ENCODE measurements at places on chromosomes 11 and 22. TPM values are rescaled to one million over a fixed set of nuclear protein-coding genes. Genes with fewer than 3 reads are reported as not detected.

WNT11 gene
- total RNA-seq = 8.0 TPM

FKBP2 gene
- 40.2 TPM for total RNA-seq

CRYAB gene
- total RNA-seq = 9,801 TPM

DNA sequence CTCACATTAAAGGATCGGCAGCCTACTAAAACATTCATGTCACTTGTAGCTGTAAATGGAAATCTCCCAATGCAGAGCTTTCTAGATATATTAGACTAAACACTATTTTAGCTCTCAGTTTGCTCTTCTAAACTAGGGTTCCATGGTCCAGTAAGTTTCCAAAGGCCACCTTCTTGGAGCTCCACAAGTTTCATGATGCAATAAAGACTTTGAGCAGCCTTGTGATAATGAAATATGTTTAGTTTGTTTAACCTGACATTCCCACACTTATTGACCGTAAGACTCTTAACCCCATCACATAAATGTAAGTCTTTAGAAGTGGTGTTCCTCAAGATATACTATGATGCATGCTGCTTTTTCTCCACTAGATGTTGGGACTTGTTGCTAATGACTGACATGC, 87.7 kb downstream of the TRIM44 start:
- H3K36me3 ChIP-seq = no peaks in the 10 kb centered on the region
- DNase-seq = no peak
- no peak overlapping the region for H3K27ac ChIP-seq
- H3K4me3 ChIP-seq = no peak overlapping the region
- no peaks in the 10 kb centered on the region for H3K27me3 ChIP-seq

GRCh38 chr11:14107050-14107430, 144.5 kb downstream of the SPON1 start:
- H3K36me3 ChIP-seq = no peaks in the 10 kb centered on the region
- H3K27me3 ChIP-seq = no peaks in the 10 kb centered on the region
- H3K4me3 ChIP-seq = no peak overlapping the region
- DNase-seq = no peak

DNA sequence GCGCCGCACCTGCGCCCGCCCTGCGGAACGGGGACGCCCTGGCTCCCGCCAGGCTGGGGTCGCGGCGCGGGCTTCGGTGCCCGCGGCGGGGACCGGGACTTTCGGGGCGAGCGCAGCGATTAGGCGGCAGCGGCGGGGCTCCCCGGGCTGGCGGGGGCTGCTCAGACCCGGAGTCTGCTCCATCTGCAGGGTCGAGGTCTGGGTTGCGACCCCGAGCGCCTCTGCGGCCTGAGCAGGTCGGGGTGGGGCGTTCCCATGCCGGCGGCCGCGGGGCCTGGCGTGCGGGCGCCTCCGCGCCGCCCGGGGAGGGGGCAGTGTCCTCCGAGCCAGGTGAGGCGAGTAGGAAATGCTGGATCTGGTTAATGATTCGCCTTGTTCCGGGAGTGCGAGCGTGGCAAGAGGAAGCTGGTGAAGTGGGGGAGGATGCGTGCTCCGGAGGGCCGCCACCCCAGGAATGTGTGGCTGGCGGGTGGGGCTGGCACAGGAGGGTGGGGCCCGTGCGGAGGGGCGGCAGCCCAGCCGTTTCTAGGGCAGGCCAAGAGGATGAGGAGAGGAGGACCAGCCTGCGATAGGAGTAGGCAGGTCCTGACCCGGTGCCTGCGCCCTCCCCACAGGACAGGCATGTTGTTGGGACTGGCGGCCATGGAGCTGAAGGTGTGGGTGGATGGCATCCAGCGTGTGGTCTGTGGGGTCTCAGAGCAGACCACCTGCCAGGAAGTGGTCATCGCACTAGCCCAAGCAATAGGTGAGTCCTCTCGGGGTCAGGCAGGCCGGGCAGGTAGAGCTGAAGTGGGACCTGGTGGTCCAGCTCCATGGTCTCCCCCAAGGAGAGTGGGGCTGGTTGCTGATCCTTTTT, 606 bp downstream of the RASSF7 start:
- H3K27ac ChIP-seq = no peak overlapping the region
- peak overlapping the region; percentile 74 for H3K4me3 ChIP-seq
- no peak for DNase-seq

Measured in heart right ventricle (tissue), 16 donors.